ENCODE measurements at places on chromosomes 3 and 15.

- no peak for DNase-seq
Measured at GRCh38 chr15:90489944-90490343, 39.8 kb upstream of the CRTC3 start.

DNA sequence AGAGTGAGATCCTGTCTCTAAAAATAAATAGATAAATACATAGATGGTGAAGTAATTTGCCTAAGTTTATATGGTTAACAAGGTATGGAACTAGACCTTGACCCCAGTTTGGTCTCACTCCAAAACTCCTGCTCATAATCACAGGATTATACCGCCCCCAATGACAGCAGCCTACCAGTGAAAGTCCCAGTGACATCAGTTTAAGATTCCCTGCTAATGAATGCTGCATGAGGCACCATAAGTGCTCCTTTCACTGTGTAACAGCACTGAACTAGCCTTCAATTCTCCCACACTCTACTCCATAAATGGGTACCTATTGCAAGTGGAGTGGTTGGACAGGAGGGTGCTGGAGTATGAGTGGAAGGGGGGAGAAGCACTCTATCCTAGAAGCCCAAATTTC is 23.7 kb upstream of the THSD4 start:
- DNase-seq = no peak

- DNase-seq = no peak
Measured at GRCh38 chr3:51283421-51283820, 101.7 kb upstream of the MANF start.

GRCh38 chr3:117786349-117786748 is 1076.8 kb downstream of the TUSC7 start:
- no peak for DNase-seq

DNA sequence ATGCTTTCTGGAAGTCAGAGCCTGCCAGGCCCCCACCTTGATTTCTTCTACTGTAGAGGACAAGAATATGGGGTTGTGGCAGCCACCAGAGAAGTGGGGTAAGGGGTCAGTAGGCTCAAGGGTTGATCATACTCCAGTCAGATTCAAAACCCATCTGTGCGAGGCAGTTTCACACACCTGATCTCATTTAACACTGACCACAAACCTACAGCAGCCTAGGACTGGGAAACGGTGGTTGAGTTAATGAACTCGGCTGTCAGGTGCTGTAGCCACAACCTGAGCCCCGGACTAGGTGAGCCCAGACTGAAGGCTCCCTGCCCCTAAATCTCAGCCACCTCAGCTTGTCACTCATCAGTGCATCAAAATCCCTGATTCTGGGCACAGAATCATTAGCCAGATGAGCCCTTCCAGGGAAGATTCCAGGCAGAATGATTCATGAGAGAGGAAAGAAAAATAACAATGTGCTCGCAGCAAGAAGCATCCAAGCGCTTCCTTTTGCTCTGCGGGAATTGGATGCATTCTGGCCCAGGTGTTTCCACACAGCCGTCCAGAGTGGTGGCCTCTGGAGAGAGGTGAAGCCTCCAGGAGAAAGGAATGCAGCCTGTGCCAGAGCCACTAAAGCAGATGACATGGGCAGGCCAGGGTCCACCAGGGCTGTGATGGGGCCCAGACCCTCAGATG is 102.1 kb downstream of the SRGAP3 start:
- DNase-seq = no peak

GRCh38 chr3:28792604-28793003 is 444.0 kb upstream of the AZI2 start:
- DNase-seq = no peak

- no peak for DNase-seq
Measured at GRCh38 chr3:81936817-81937216, 175.4 kb upstream of the GBE1 start.

DNA sequence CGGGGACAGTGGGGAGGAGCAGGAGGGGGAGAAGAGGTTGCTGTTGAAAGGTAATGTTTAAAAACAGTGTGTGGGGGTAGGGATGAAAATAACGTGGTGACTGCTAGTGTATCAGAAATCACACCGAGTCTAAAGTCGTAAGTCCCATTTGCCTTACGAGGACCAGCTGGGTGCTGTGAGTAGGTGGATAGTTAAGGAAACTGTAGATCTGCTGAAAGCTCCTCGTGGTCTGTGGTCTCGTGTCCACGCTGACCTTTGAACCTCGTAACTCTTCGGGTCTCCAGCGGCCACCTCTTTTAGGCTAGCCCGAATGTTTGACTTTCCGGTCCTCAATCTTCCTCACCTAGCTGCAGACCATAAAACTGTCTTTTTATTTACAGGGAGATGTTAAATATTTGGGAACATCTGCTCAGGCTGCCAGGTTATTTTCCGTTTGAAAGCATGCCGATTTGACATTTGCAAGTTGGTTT is 29.3 kb upstream of the ST3GAL6 start:
- DNase-seq = no peak

- DNase-seq = no peak
Measured at GRCh38 chr15:95368755-95369601, 961.5 kb upstream of the NR2F2 start.

DNA sequence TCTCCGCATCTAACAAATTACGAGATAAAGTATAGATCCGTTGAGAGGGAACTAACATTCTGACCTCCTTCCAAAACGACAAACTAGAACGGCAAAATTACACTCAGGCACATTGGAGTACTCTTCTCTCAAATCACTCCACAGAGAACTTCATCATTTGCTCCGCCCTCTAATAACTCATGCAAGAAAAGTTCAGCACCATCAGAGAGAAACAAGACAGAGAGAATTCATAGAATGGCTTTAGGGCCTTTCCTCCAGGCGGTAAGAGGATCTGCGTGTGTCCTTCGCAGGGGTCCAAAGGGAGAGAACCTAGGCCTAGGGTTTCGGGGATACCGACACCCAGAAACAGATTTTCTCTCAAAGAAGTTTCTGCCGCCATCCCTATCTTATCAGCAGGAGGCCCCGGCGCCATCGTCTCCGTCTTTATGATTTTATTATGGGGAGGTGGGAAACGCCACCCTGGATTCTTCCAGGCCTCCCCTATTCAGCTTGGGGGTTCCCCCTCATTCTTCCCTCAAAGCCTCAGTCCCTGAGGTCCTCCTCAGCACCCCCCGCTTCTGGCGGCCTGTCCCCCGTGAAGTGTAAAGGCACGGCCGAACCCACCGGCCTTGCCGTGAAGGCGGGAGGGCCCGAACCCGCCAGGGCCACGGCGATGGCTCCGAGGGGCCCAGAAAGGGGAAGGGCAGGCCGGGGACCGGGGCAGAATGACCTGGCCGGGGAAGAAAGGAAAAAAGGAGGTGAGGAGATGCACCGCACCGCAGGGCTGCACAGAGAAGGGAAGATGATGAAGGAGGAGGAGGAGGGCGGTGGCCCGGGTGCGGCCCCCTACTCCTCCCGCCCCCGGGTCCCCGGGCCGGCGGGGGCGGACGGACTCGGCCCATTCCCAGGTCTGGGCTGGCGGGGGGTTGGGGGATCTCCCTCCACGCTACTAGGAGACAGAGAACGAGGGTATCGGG is 768 bp downstream of the UBXN7 start:
- peak; percentile 31 for DNase-seq

GRCh38 chr15:63939531-63940130 is 105.9 kb upstream of the HERC1 start:
- DNase-seq = no peak

- DNase-seq = peak; percentile 53
Measured at GRCh38 chr3:157498371-157498770, 4.8 kb downstream of the VEPH1 start.

DNA sequence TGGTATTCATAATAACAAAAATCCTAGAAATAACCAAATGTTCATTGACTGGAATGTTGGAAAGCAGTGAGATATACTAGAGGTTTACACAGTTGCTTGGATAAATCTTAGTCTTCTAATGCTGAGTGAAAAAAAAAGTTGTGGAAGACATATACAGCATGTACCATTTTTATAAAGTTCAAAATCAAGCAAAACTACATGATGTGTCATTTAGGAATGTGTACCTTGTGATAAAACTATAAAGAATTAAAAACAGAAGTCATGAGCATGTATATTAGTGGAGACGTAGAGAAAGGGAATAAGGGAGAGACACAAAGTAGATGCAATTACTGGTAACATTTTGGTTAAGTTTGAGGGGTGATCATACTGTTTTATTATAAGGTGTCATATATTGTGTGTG is 45.2 kb downstream of the FBXL2 start:
- no peak for DNase-seq

- peak; percentile 57 for DNase-seq
Measured at GRCh38 chr15:47669221-47669620, 48.1 kb upstream of the SEMA6D start.

- DNase-seq = no peak
Measured at GRCh38 chr15:45023659-45024225, 747 bp downstream of the SORD start.

Data from COR-L47 (cell line).